ENCODE measurements at places on chromosomes 13 and 19.

GRCh38 chr19:19227217-19227616 is 15.5 kb downstream of the NCAN start:
- H3K36me3 ChIP-seq: no peaks in the 10 kb centered on the region
- H3K4me3 ChIP-seq: no peak overlapping the region
- H3K27ac ChIP-seq: no peak overlapping the region
- peaks cover 10% of the 10 kb centered on the region for H3K27me3 ChIP-seq
- H3K4me1 ChIP-seq: no peaks in the 10 kb centered on the region
- DNase-seq: no peak

- H3K36me3 ChIP-seq: no peaks in the 10 kb centered on the region
- DNase-seq: no peak
- no peak overlapping the region for H3K27ac ChIP-seq
- no peaks in the 10 kb centered on the region for H3K4me1 ChIP-seq
- H3K4me3 ChIP-seq: no peak overlapping the region
- no peaks in the 10 kb centered on the region for H3K27me3 ChIP-seq
These were observed 212.8 kb downstream of the SLITRK6 start for GRCh38 chr13:85586422-85586831.

DNA sequence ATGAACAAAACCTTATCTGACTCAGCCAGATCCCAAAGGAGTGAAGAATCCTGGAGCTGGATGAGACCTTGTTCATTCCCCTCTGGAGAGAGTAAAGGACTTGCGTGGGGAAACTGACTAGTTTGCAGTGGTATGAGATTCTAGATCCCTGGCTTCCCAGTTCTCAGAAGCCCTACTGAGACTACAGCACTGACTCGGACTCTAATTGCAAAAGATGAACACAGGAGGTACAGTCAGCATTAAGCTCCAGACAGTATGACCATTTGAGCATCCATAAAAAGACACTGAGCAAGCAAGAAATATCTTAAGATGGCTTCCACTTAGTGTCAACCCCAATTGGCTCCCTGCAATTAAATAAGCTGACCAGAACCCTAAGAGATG is 6.8 kb downstream of the ZC3H4 start:
- no peak for DNase-seq
- H3K4me1 ChIP-seq: peaks cover 78% of the 10 kb centered on the region
- peak overlapping the region; percentile 99 for H3K27ac ChIP-seq

GRCh38 chr19:55304279-55304978 is 20.6 kb downstream of the BRSK1 start:
- peaks cover 26% of the 10 kb centered on the region for H3K36me3 ChIP-seq
- H3K4me3 ChIP-seq: no peak overlapping the region
- no peak overlapping the region for H3K27ac ChIP-seq
- H3K27me3 ChIP-seq: no peaks in the 10 kb centered on the region

DNA sequence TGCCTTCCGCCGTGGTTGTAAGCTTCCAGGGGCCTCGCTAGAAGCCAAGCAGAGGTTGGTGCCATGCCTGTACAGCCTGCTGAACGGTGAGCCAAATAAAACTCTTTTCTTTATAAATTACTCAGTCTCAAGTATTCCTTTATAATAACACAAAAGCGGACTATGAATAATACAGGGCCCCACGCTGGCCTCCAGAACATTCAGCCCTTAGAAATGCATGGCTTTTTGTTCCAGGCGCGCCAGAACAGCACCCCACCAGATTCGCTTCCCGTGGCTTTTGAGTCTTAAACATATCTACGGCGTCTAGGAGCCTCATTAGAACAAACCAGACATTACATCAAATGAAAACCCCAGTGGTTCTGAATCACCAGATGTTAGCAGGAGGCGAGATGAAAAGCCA is 75.1 kb downstream of the SLC15A1 start:
- no peaks in the 10 kb centered on the region for H3K4me1 ChIP-seq
- H3K27ac ChIP-seq: no peak overlapping the region
- no peak for DNase-seq
- H3K36me3 ChIP-seq: no peaks in the 10 kb centered on the region
- H3K4me3 ChIP-seq: no peak overlapping the region

- DNase-seq: no peak
- H3K27me3 ChIP-seq: no peaks in the 10 kb centered on the region
- peaks cover 7% of the 10 kb centered on the region for H3K4me1 ChIP-seq
These were observed 3.0 kb downstream of the TM6SF2 start for GRCh38 chr19:19269952-19270694.

DNA sequence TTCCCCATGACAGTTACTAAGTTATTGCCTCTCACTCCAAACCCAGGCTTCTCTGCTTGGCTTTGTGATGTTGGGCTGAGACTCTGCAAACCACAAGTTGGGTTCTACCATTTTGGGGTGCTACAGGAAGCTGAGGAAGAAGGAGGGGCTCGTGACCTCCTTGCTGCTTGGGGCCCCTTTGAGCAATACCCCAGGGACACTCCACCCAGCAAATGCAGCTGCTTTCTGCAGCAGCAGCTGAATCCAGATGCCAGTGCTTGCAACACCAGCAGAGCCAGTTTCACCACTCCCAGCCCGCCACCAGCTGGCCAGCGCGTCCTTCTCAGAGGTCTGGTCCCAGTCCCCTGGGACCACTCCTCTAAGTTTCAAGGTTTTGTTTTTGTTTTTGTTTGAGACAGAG is 22.0 kb upstream of the UBAC2 start:
- no peak overlapping the region for H3K27ac ChIP-seq
- H3K36me3 ChIP-seq: no peaks in the 10 kb centered on the region
- H3K4me3 ChIP-seq: no peak overlapping the region

- no peak overlapping the region for H3K27ac ChIP-seq
- H3K27me3 ChIP-seq: no peaks in the 10 kb centered on the region
These were observed 20.5 kb downstream of the IQCN start for GRCh38 chr19:18253716-18254115.

- H3K36me3 ChIP-seq: no peaks in the 10 kb centered on the region
- DNase-seq: no peak
- no peaks in the 10 kb centered on the region for H3K4me1 ChIP-seq
- H3K4me3 ChIP-seq: no peak overlapping the region
These were observed 1479.9 kb upstream of the PRR20A start for GRCh38 chr13:55660851-55661250.

GRCh38 chr13:33263976-33264619 is 21.5 kb downstream of the STARD13 start:
- no peaks in the 10 kb centered on the region for H3K36me3 ChIP-seq
- H3K4me1 ChIP-seq: peaks cover 92% of the 10 kb centered on the region
- no peak overlapping the region for H3K4me3 ChIP-seq

- H3K27me3 ChIP-seq: no peaks in the 10 kb centered on the region
- H3K27ac ChIP-seq: no peak overlapping the region
- H3K36me3 ChIP-seq: no peaks in the 10 kb centered on the region
- no peak overlapping the region for H3K4me3 ChIP-seq
- no peaks in the 10 kb centered on the region for H3K4me1 ChIP-seq
- DNase-seq: no peak
These were observed 997.1 kb downstream of the EFNB2 start for GRCh38 chr13:105538346-105538745.

GRCh38 chr19:31499281-31500196 is 150.3 kb upstream of the TSHZ3 start:
- DNase-seq: peak; percentile 11
- H3K4me3 ChIP-seq: no peak overlapping the region
- H3K4me1 ChIP-seq: no peaks in the 10 kb centered on the region

- H3K27ac ChIP-seq: no peak overlapping the region
- H3K27me3 ChIP-seq: no peaks in the 10 kb centered on the region
- no peak overlapping the region for H3K4me3 ChIP-seq
- no peaks in the 10 kb centered on the region for H3K36me3 ChIP-seq
These were observed 34.5 kb downstream of the SHISA2 start for GRCh38 chr13:26017196-26017921.

DNA sequence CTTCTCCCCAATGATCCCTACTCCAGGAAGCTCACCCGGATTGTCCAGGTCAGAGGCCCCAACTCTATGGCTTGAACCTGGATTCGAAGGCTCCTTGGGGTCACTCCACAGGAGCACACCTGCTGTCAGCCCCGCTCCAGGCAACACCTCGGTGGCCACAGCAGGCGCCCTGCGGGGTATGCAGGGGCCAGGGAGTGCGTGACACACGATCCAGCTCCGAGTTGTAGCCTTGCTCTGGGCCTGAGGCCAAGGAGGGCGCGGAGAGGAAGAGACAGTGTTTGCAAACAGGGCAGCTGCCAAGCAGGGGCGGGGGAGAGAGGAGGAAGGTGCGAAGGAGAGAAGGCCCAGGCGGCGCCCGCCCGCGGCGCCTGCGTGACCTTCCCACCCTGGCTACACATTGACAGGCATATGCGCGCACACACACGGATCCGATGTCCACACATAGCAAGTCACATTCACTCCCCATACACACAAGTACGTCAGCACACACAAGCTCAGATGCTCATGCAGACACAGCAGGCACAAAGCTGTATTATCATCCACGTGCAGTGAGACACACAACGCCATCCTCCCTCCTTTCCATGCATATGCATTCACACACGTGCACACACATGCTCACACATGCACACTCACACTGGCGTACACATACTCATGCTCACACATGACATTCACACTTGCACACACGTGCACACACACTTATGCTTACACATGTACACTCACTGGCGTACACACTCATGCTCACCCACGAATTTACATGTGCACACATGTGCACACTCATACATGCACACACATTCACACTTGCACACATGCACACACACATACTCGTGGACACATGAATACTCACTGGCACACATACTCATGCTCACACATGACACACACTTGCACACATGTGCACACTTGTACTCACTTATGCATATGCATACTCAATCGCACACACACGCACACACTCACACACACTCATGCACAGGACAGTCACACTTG is 10.4 kb downstream of the SBK2 start:
- H3K27me3 ChIP-seq: no peaks in the 10 kb centered on the region
- DNase-seq: peak; percentile 75
- H3K4me1 ChIP-seq: peaks cover 42% of the 10 kb centered on the region
- H3K27ac ChIP-seq: peak overlapping the region; percentile 90

DNA sequence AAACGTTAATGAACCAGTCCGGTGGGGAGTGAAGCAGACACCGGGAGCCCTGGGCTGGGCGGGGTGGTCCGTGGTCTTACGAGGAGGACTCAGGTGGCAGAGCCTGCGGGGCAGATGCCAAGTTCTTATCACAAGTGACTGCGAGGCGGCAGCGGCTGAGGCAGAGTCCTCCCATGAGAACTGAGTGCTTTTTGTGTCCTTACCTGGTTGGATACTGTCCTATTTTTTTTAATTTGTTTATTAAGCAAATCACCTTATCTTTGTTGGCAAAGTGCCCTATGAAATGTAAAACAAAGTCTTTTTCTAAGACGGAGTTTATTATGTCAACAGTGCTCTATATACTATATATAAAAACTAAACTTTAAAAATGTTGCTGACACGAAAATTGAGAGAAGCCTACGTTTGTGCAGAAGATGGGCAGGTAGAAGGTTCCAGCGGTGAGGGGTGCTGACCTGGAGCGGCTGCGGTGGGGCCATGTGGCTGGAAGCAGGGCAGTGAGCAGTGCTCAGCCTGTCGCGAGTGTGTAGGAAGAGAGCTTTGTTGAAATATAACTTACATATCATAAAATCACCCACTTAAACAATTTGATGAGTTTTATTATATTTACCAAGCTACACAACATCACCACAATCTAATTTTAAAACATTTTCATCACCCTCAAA is 82.2 kb downstream of the ATP11A start:
- H3K36me3 ChIP-seq: no peaks in the 10 kb centered on the region
- DNase-seq: no peak
- H3K27me3 ChIP-seq: no peaks in the 10 kb centered on the region

DNA sequence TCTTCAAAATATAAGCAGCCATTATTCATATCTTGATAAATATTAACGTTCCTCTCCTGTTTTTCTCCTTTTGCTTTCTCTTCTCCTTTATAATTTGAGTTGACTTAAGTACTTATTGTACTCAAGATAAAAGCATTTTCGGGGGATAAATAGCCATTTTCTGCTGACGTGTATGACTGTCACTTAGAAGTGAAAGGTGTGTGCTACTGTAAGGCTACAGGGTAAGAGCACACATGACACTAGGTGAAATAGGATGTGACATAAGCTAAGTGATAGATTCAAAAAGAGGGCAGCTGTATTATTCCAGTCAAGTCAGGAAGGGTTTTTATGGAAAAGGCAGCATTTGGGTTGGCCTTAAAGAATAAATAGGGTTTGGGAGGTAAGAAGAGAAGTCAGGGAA is 128.5 kb downstream of the GPC6 start:
- H3K36me3 ChIP-seq: no peaks in the 10 kb centered on the region
- no peak overlapping the region for H3K27ac ChIP-seq
- DNase-seq: no peak
- H3K4me3 ChIP-seq: no peak overlapping the region
- no peaks in the 10 kb centered on the region for H3K27me3 ChIP-seq
- no peaks in the 10 kb centered on the region for H3K4me1 ChIP-seq

DNA sequence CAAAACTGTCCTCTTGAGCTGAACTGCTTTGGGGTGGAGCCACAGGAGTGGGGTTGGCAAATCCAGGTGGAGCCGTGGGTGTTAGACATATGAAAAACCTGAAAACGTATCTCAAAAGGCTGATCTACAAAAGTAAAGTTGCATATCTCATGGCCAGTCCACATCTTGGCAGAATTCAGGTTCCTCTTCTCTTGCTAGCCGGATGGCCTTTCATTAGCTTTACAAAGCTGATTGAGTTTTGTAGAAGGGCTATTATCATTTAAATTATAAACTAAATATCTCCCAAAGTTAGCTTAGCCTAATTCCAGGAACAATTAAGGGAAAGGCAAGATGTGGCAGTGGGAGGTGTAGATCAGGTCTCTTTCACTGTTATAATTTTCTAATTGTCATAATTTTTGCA is 1427.7 kb downstream of the EFNB2 start:
- H3K27ac ChIP-seq: no peak overlapping the region
- no peak overlapping the region for H3K4me3 ChIP-seq
- no peaks in the 10 kb centered on the region for H3K36me3 ChIP-seq
- no peaks in the 10 kb centered on the region for H3K27me3 ChIP-seq
- no peak for DNase-seq
- no peaks in the 10 kb centered on the region for H3K4me1 ChIP-seq

- no peaks in the 10 kb centered on the region for H3K36me3 ChIP-seq
- DNase-seq: no peak
- H3K4me1 ChIP-seq: no peaks in the 10 kb centered on the region
- H3K4me3 ChIP-seq: no peak overlapping the region
- no peaks in the 10 kb centered on the region for H3K27me3 ChIP-seq
- no peak overlapping the region for H3K27ac ChIP-seq
These were observed 69.9 kb downstream of the GPC5 start for GRCh38 chr13:91468301-91468700.

All from right atrium auricular region (tissue), 2 donors.